Panc1 (cell line): ENCODE measurements at places on chromosomes 2 and 18.

DNA sequence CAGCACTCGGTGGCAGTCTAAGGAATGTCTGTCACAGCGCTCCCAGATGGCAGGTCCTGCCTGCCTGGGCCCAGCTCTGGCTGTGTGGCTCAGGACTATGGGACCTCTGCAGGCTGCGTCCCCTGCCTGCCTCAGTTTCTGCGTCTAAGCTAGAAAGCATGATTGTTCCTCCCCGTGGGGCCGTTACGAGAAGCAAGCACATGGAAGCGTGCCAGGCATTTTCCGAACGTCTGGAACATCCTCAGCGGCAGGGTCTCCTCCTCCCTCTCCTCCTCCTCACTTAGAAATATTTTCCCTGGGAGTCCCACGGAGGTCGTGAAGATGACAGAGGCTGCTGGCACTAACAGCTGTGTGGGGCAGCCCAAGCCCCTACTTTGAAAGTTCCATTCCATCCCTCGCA is 43.3 kb downstream of the LRRFIP1 start:
- no peak for DNase-seq

DNA sequence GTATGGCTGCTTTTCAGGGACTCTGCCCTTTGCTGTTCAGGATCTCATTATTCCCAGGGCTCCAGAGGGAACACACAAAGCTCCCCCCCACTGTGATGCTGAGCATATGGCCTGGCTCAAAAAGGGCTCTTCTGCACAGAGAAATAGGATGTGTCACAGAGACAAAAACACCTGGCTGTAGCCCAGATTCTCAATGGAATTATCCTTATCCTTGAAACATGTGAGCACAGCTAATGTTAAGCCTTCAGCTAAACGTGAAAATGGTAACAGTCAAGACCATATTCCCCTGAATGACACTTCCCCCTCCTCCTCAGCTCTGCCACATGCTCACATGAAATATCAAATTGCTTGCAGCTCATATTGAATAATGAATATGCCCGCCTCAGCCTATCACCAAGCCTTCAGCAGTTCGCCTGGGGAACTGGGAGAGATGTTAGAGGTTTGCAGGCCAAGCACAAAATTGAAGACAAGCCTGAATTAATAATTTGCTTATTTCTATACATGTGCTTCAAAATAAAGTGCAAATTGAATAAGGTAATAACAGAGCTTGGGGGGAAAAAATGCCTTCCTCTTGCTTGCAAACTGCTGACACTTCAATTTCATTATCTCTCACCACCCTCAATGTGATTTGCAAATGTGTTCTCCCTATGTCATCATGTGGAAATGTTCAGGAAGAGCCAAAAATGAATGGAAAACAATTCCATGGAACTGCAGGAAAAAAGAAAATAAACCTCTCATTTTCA is 181.0 kb upstream of the HNRNPA3 start:
- DNase-seq: no peak

- no peak for DNase-seq
Measured at GRCh38 chr18:49960376-49960775, 147.0 kb upstream of the ACAA2 start.

- DNase-seq: no peak
Measured at GRCh38 chr2:54430649-54431048, 25.5 kb upstream of the SPTBN1 start.

DNA sequence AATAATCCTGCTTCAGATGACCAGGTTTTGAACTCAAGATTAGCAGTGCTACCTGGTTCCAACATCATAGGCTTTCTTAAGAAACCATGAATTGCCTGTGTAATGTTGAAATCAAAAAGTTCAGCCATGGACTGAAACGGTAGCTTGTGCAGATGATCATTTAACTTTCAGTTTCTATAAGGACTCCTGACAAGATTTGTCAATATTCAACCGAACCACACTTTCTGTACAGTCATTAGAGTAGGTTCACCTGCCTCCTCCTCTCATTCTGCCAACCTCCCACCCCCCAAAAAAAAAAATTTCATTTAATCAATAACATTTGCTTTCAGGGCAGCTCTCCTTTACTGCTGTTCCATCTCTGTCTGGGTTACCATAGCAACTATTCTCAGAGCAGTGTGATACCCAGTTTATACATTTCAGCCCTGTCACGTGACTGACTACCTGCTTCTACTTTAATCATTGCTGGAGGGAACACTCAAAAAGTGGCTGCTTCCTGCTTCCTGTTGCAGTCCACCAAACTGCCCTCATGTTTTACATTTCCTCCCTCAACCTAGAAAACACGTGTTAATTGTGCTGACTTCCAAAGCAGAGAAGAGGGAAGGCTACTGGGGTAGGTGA is 275.5 kb downstream of the SS18 start:
- DNase-seq: no peak

- DNase-seq: no peak
Measured at GRCh38 chr2:178163395-178163794, 30.9 kb upstream of the OSBPL6 start.

- no peak for DNase-seq
Measured at GRCh38 chr2:157318884-157319283, 6.7 kb downstream of the ERMN start.

DNA sequence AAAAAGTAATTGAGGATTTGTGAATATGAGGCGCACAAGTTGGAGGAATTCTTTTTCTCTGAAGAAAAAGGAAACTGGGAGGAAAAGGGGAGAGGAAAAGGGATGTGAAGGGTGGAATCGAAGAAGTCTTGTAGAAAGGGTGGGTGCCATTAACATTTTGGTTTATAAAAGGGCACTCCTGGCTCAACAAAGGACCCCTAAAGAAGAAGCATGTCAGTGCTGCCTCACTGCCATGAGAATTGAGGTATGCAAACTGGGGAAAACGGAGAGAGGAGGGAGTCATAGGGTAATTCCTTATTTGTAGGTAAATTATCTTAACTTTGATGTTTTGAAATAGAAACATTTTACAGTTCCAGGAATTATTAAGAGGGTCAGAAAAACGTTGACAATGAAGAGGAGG is 207.2 kb downstream of the NAPG start:
- no peak for DNase-seq

GRCh38 chr2:183807870-183808269 is 683.6 kb downstream of the NUP35 start:
- DNase-seq: no peak

DNA sequence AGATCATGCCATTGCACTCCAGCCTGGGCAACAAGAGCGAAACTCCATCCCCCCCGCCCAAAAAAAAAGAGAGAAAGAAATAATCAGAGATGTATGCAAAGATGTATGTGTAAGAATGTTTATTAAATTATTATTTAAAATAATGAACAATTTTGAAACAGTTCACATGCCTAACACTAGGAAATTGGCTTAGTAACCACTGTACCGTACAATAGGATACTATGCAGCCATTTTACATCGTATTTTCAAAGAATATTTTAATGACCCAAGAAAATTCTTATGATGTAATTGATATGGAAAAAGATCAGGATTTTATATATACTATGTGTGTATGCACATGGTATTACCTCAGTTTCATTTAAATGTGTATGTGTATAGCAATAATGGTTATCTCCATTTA is 190.5 kb downstream of the ZFP36L2 start:
- DNase-seq: no peak

- no peak for DNase-seq
Measured at GRCh38 chr2:227363756-227364155, 15.3 kb downstream of the TM4SF20 start.

DNA sequence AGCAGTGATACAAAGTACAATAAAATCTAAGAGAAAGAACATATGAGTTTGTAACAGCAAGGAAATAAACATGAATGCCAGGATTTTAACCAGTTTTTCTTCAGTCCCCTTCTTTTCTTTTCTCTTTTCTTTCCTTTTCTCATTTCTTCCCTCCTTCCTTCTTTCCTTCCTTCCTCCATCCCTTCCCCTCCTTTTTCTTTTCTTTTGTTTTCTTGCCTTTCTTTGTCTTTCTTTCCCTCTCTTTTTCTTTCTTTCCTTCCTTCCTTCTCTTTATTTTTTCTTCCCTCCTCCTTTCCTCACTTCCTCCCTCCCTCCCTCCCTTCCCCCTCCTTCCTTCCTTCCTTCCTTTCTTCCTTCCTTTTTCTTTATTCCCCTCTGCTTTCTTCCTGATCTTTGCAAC is 142.8 kb upstream of the SYT4 start:
- no peak for DNase-seq

- no peak for DNase-seq
Measured at GRCh38 chr2:203562268-203562667, 27.2 kb upstream of the RAPH1 start.

DNA sequence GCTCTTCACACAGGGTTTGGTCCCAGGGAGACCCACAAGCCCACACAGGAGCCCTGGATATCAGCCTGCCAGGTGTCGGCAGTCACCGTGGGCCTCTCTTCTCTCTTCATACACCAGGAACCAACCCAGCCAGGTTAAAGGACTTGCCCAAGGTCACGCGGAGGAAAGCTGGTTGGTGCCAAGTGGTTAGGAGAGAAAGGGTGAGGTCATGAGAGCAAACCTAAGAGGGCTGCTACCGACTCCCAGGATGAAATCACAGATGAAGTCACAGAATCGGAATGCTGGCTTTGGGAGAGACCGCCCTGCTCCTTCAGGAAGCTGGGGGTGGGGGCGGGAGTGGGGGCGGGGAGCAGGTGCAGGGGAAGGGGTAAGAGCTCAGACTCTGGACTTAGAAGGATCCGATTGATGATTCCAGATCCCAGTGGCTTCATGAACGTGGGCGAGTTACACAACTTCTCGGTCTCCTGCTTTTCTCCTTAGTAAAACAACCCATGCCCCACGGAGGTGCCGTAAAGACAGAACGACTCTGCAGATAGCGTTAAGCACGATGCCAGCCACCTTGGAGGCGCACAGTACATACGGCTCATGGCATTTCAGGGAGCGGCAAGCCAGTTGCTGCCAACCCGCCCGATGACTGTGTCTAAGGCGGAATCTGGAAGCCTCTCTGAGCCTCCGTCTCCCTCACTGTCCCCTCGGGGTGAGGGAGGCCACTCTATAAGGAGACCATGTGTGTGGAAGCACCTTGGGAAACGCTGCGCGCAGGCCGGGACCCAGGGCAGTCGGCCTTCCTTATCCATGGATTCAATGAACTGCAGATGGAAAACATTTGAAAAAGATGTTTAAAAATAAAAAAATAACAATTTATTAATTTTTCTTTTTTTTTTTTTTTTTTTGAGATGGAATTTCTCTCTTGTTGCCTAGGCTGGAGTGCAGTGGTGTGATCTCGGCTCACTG is 23.0 kb upstream of the TAF1B start:
- no peak for DNase-seq

GRCh38 chr18:67432806-67433205 is 83.7 kb downstream of the DSEL start:
- no peak for DNase-seq
